ENCODE measurements at places on chromosomes 3 and 15. TPM values are rescaled to one million over a fixed set of nuclear protein-coding genes. Genes with fewer than 3 reads are reported as not detected.
A peak's percentile ranks its signal among the peaks of the same experiment; 100 is the strongest.

- no peak for DNase-seq
Measured at GRCh38 chr15:41309226-41309905, 23.0 kb downstream of the OIP5 start.

SLC38A3 gene
- not detected for total RNA-seq

ST8SIA2 gene
- 0.25 TPM for total RNA-seq

ZSCAN2 gene
- 25.5 TPM for total RNA-seq

- no peak for DNase-seq
Measured at GRCh38 chr3:184082465-184082864, 14.4 kb upstream of the HTR3E start.

DNA sequence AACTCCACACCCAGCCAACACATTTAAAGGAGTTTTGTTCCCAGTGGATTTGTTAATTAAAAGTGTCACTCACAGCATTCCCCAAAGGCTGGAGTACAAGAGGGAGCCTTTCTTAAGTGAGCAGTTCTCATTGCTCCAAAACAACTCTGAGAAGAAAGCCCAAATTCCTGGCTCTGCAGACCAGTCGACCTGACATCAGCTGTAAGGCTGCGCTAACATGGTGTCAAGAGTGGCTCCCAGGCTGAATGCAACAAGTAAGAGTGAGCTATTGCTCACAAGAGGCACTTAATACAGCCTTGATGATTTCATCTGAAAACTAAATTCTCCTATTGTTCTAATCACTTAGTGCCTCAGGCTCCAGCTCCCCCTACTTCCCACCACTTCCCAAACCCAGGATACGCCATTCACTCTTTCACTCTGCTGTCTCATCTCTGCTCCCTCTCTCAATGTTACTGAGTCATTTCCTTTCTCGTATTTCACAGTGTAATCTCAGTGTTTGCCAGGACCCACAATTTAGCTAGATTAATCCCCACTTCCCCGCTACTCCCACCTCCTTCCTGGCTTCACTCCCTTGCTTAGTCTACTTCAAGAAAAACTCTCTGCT, 81.8 kb downstream of the WWTR1 start:
- DNase-seq, result peak; percentile 99

DNA sequence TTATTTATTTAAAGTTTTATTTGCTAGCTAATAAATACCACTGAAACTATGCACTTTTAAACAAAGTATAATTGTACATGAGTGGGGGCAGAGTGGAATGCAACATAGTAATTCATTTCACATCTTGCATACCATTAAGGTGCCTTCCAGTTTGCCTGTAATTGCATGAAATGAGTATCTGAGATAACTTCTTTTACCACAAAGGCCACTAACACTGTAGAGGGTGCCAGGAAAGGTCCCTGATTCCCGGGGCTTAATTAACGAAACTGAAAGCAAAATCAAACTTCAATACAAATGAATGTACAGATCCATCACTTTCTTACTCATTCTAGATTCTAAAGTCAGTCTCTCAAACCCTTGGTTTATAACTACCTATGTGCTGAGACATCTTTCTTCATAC, 2.1 kb downstream of the CD47 start:
- peak; percentile 34 for DNase-seq

ZNF660 gene
- total RNA-seq, result 2.0 TPM

SAXO2 gene
- total RNA-seq, result 0.25 TPM

UCN2 gene
- total RNA-seq, result 0.54 TPM

- no peak for DNase-seq
Measured at GRCh38 chr3:54986294-54986693, 58.4 kb upstream of the LRTM1 start.

VEPH1 gene
- total RNA-seq, result 27.4 TPM

DNA sequence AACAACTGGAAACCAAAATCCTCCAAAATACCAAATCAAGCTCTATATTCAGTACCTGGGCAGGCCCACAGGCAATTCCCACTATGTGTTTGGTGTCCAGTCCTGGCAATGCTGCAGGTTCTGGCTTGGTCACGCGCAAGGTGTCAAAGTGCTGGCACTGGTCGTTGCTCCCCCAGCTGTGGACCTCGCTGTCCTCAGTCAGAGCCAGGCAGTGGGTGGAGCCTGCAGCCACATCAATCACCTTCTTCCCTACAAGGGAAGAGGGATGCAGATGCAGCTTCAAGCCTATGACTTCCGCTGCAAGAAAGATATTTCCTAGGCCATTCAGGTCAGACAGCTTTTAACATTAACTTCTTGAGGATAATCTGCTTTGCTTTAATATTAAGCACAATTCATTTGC, 61.3 kb downstream of the HERC2 start:
- DNase-seq, result no peak

GRCh38 chr3:12158387-12159226, at the start of gene TIMP4:
Gene TIMP4 (minus strand): TSS chr3:12158912. CDS start chr3:12158840, 72 bp downstream.
- DNase-seq, result peak; percentile 35

NUSAP1 gene
- total RNA-seq, result 21.3 TPM

GRCh38 chr3:172749230-172749965, 1.1 kb upstream of the ECT2 start:
- peak; percentile 99 for DNase-seq

GHRL gene
- total RNA-seq, result not detected

- DNase-seq, result peak; percentile 89
Measured at GRCh38 chr3:143973259-143974021, 1.8 kb downstream of the DIPK2A start.

Measured in fibroblast of the aortic adventitia (primary cell).